Activated CD4-positive, CD25-positive, alpha-beta regulatory T cell (primary cell): ENCODE measurements at places on chromosomes 2 and 18.

DNA sequence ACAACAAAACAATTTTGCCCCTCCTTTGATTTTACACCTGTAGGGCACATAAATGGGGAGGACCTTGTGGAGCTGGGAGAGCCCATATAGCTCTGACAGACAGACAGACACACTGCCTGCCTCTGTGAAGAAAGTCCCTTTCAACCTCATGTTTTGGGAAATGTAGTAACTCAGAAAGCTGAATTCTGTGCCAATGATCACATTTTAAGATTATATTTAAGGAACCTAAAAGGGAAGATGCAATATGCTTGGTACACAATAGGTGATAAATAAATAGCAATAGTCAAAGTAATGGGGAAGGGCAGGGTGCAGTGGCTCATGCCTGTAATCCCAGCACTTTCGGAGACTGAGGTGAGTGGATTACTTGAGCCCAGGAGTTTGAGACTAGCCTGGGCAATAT is 446.4 kb upstream of the ID2 start:
- DNase-seq, result no peak

GRCh38 chr2:69060938-69061501 is 48.0 kb downstream of the ANTXR1 start:
- no peak for DNase-seq

DNA sequence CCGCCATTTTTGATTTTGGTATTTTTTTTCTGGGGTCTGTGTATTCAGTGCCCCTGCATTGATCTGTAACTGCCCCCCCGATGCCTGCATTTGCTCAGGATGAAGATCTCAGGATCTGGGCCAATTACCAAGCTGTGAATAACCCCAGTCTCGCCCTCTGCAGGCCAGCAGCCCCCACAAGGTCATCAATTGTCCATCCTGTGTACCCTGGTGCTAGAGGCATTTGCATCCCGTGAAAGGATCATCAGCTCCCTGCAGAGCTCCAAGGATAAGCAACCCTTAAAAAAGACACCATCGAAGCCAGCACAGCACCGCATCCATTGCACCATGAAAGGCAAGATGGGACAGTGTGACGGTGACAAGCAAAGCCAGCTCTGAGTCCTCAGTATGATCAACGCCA is 154.1 kb upstream of the KLHL29 start:
- no peak for DNase-seq

GRCh38 chr18:6487968-6488367 is 73.3 kb upstream of the L3MBTL4 start:
- no peak for DNase-seq

- DNase-seq, result peak; percentile 25
These were observed 50.0 kb downstream of the TMEM163 start for GRCh38 chr2:134668821-134669220.

DNA sequence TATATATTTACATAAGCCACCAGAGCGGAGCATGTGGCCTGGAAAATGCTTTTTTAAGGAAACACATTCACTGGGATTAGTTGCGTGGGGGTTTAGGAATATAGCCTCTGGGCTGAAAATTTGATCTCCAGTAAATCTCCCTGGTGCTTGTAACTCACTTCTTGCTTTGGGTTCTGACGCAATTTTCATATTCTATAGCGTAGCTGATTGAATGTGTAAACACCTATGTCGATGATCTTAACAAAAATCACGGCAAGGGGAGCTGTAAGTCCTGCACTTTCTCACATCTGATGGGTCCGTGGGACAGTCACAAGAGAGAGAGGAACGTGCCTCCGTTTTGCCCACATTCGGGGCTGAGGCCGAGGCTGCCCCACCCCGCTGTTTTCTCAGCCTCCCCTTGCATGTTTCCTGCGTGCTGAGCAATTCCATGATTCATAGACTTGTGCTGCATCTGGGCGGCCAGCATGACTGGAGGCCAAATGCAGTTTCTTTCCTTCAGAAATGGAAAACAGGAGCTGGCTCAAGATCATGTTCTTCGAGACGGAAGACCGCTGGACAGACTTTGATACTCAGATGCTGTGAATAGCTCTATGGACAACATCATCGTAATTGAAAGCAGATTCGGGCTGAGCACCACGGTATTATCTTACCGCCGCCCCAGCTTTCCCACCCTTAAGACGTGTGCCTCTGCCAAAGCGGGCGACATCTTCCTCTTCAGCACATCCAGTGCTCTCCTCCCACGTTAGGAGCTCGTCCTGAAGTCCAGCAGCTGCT is 109.2 kb downstream of the TMEM18 start:
- DNase-seq, result no peak

- no peak for DNase-seq
These were observed 15.0 kb upstream of the CTDP1 start for GRCh38 chr18:79664525-79665125.

DNA sequence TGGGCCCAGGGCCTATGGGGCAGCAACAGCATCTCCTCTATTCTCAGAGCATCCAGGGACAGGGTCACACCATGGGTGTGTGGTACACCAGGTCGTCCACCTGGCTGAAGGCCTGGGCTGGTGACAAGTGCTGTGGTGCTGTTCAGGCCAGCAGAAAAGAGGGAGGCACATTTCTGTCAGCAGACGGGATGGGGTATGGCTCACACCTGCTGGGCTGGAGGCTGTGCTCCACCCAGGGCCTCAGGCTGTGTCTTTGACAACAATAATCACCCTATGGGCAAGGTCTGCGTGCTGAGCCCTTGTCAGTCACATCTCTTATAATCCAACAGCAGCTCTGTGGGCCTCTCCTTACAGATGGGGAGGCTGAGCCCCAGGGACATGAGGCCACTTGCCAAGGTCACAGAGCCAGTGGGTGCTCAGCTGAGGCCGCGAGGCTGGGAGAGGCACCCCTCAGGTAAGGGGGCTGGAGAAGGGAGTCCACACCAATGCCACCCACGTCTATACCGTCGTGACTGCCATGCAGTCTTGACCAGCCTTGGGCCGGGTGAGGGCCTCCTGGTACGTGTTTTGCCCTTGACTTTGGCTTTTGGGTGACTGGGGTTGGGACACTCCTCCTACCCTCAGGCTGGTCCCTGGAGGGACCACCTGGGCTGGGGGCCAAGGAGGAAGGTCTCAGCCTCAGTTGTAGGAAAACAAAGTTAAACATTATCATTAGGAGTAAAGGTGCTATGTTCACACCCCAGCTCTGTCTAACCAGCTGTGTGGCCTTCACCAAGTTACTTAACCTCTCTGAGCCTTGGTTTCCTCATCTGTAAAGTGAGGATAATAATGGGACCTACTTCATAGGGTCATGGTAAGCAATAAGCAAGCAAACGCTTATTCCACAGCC is 5.6 kb upstream of the HS6ST1 start:
- no peak for DNase-seq

GRCh38 chr2:124967325-124967724 is 942.2 kb downstream of the CNTNAP5 start:
- DNase-seq, result no peak

DNA sequence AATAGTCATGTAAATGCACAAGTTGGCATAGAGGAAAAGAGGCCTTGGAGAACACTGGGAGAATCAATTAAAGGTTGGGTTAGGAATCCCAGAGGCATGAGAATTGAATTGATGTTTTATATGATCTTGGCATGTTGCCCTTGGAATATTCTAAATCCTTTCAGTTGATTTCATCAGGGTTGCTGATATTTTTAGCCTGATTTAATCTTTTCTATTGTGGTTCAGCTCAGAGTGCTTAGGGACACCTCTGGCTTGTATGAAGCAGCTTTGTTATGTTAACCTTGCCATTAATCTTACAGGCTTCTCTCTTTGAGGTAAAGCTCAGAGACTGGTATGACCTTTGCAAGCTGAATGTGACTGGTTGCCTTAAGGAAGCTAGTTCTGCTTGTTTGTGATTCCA is 64.4 kb upstream of the LYPD6B start:
- no peak for DNase-seq

- no peak for DNase-seq
These were observed 21.8 kb downstream of the TMEM182 start for GRCh38 chr2:102783506-102784183.

GRCh38 chr2:69773206-69773605 is 31.3 kb downstream of the ANXA4 start:
- DNase-seq, result no peak

- peak; percentile 28 for DNase-seq
These were observed 519 bp downstream of the METTL4 start for GRCh38 chr18:2570772-2571199.

GRCh38 chr2:150618245-150618895 is 130.9 kb upstream of the RND3 start:
- DNase-seq, result no peak

- no peak for DNase-seq
These were observed 11.8 kb upstream of the NEDD4L start for GRCh38 chr18:58032233-58032632.

DNA sequence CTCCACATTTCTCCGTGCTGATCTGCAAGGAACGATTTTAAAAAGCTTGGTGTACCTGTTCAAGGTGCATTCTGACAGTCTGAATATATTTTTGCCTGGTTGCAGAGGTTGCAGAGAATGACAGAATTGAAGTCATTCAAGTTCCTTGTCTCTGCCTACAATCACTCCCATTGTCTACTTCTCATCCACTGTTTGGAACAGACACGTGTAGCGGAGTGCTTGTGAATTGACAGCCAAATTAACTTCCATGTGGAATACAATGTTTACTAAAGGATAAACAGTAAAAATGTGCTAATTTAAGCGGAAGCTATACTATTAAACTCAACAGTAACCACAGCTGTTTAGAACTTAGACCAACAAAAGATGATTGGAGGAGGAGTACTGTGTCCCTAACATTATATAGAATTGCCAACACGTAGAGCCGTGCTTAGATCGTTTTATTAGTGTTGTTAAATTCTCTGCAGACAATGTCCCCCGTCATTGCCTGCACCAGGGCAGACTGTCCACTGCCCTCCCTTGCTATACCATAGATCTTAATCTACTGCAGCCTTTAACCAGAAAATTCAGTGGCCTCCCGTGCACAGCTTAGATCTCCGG is 87.3 kb upstream of the ZCCHC2 start:
- no peak for DNase-seq

- DNase-seq, result no peak
These were observed 6.8 kb downstream of the ACTR1B start for GRCh38 chr2:97656905-97657587.

- no peak for DNase-seq
These were observed 115.6 kb downstream of the ZNF516 start for GRCh38 chr18:76379226-76380126.

- no peak for DNase-seq
These were observed 42.8 kb downstream of the METTL8 start for GRCh38 chr2:171390941-171391516.

- DNase-seq, result no peak
These were observed 12.3 kb upstream of the PLEK start for GRCh38 chr2:68352651-68353391.

DNA sequence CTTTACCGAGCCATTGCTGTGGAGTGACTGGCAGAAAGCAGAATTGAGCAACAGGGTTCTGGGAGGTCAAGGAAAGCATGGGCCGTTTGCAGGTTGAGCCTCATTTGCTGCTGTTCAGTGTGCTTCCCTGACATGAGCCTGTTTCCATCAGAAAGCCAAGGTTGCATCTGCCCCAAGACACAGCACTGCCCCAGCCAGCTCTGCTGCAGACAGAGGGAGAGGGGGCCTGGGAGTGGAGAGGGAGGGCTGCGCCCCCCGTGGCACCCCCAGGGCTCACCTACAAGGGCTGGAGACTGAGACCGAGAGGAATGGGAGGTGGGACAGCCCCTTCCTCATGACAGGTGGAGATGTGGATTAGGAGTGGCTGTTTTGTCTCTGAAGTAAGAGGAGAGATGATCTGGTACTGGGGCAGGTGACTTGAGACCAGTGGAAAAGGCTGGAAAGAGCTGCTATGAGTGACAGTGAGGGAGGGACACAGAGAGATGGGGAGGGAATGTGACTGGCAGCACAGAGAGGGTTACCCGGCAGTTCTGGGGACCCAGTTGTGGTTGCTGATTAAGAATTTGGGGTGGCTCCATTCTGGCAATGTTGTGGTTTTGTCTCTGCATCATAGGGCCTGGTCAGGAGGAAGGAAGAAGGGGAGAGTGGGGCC is 218.0 kb downstream of the DYSF start:
- DNase-seq, result no peak

- DNase-seq, result no peak
These were observed 613.7 kb upstream of the ACVR2A start for GRCh38 chr2:147231081-147231480.

- DNase-seq, result no peak
These were observed 164.0 kb downstream of the HDAC4 start for GRCh38 chr2:239236808-239237205.

DNA sequence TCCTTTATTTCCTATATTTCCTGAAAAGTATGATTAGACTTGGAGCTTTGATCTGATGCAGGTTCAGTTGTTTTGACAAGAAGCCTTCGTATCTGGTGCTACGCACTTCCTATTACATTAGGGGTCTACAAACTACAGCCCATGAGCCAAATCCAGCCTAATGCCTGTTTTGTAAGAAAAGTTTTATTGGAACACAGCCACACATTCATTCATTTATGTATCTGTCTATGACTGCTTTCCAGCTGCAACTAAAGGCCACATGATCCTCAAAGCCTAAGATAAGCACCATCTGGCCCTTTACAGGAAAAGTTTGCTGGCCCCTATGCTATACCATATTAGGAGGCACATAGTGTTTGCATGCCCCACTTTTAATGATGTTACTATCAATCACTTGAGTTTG is 26.0 kb downstream of the EIF2AK3 start:
- DNase-seq, result no peak

DNA sequence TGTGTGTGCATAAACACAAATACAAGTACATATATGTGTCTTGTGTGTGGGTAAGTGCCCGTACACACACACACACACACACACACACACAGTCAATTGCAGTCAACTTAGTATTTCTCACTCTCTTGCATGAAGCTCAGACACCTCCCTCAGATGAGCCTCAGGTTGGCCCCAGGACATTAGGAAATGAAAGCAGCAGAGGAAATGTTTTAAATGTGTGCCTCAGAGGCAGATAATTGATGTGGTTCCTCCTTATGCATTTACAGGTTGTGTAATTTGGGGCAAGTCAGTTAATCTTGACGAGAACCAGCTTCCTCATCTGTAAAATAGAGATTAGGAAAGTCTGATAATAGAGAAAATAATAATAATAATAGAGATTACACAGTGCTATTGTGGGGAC is 814.0 kb upstream of the ID2 start:
- no peak for DNase-seq

GRCh38 chr2:237159006-237159911 is 73.6 kb downstream of the COPS8 start:
- DNase-seq, result no peak

GRCh38 chr2:240412975-240413812 is 22.3 kb upstream of the GPC1 start:
- no peak for DNase-seq

GRCh38 chr2:104849618-104850141 is 4.2 kb upstream of the POU3F3 start:
- DNase-seq, result peak; percentile 11

DNA sequence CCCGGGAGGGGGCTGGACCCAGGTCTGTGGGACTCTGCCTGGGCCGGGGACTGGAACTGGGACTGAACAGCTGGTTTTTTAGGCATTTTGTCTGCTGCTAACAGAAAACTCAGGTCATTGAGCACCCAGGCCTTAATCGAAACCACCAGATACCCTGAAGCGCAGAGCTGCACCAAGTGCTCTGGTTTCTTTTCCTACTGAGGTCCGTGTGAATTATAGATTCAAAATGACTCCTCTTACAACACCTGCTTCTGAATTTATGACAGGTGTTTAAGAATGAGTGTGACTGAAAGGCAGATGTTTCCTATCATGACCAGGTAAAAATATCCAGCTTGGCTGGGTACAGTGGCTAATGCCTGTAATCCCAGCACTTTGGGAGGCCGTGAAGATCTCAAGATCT is 47.8 kb downstream of the TRAPPC12 start:
- no peak for DNase-seq
